ENCODE measurements at places on chromosomes 1 and 21.

DNA sequence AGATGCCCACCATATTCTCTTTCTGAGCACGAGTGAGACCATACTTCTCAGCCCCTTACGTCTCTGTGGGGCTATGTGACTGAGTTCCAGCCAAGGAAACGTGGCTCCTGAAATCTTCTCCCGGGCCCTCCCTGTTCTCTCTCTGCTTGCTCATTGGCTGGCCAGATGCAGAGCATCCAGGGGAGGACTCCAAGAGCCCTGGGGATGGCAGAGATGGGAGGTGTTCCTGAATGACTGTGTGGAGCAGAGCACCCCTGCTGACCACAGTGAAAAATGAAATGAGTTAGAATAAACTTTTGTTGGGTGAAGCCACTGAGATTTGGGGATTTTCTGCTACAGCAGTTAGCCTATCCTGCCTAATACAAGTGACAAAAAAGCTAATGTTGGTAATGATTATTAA, 23.8 kb downstream of the KIAA0040 start:
- no peak for DNase-seq

- DNase-seq, result no peak
These were observed 81.1 kb upstream of the BTG3 start for GRCh38 chr21:17693801-17694200.

- DNase-seq, result no peak
These were observed 94.8 kb upstream of the SGIP1 start for GRCh38 chr1:66439031-66439740.

DNA sequence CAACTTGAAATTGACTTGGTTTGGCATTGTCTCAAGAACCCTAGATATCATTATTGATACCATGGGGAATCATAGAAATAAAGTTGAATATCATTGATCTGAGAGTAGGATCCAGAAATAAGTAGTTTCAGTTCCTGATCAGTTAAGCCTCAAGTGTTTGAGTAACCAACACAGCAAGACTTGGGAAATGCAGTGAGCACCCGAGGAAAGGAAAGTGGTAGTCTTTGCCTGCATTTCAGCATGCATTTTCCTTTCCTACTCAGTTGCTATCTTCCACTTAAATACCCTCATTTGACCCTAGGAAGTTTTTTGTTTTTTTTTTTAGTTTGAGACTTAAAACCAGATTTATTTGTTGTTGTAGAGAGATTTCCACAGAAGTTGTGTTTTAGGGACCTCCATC, 18.9 kb downstream of the CLEC20A start:
- DNase-seq, result no peak

DNA sequence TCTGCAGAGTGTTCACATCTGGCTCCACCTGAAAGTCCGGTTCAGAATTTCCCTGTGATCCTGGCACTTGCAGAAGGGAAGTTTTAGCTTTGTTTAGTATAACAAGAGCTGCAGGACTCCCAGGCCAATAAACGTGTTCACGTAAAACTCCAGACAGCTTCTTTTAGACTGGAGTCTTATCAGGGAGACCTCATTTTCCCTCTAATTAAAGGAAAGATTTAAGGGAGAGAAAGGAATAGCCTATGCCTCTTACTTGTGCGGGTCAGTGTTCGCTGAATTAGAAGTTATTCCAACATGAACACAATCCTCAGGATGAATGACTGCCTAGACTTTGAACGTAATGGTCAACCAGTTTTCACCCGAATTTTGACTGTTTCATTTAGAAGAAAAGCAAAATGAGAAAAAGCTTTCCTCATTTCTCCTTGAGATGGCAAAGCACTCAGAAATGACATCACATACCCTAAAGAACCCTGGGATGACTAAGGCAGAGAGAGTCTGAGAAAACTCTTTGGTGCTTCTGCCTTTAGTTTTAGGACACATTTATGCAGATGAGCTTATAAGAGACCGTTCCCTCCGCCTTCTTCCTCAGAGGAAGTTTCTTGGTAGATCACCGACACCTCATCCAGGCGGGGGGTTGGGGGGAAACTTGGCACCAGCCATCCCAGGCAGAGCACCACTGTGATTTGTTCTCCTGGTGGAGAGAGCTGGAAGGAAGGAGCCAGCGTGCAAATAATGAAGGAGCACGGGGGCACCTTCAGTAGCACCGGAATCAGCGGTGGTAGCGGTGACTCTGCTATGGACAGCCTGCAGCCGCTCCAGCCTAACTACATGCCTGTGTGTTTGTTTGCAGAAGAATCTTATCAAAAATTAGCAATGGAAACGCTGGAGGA, 202.1 kb upstream of the SGIP1 start:
- DNase-seq, result no peak

DNA sequence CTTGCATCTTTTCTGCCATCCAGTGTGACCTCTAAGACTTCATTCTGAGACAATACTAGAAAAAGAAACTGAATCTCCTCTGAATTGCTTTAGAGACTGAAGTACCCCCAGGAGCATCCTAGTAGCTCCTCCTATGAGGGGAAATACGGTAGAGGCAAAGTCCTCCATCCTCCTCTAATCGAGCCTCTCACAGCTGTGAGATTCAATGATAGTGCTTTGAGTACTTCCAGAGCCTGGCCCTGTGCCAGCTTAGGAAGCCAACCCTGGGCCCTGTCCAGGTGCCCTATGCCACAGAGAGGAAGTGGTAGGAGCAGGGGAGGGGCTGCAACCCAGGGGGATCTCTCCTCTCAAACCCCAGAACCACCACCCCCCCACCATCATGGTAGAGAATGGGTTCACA, 10.7 kb downstream of the RORC start:
- DNase-seq, result no peak

DNA sequence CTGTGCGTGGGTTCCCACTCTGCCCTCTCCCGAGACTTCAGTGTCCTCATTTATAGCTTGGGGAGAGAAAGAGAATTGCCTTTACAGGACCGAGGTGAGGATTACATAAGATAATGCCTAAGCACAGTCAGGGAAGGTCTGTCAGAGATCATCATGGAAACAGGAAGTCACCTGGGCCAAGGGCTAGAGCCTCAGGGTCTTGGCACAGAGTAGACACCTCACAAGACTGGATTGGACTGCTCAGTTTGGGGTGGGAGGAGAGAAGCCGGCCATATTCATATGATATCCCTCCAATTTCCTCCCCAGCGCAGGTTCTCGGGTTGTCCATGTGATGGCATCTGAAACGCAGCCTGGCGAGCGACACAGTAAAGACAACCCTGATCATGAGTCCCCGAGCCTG, 3.8 kb downstream of the CNR2 start:
- no peak for DNase-seq

- no peak for DNase-seq
These were observed 3.4 kb upstream of the FALEC start for GRCh38 chr1:150511985-150512660.

DNA sequence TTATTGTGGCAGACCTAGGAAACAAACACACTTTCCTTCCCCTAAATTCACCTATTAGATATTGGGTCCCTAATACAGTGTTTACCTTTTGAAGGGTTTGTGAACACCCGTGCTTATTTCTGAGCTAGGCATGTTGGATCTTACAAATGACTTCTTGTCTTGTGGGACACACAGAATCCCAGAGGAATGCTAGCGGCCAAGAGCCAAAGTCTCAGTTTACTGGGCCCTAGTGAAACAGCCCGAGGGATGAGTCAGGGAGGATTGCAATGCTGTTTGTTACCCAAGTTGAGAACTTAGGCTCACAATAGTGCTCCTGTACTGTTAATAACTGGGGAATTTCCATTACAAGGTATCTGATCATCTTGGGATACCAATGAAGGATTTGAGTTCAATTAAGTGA, 100.1 kb upstream of the AKT3 start:
- DNase-seq, result no peak

- no peak for DNase-seq
These were observed 29.7 kb downstream of the SSBP3 start for GRCh38 chr1:54376430-54377039.

GRCh38 chr1:21674957-21675356, 5.8 kb upstream of the RAP1GAP start:
- DNase-seq, result no peak

GRCh38 chr1:31400393-31400792, 12.6 kb upstream of the SERINC2 start:
- no peak for DNase-seq

DNA sequence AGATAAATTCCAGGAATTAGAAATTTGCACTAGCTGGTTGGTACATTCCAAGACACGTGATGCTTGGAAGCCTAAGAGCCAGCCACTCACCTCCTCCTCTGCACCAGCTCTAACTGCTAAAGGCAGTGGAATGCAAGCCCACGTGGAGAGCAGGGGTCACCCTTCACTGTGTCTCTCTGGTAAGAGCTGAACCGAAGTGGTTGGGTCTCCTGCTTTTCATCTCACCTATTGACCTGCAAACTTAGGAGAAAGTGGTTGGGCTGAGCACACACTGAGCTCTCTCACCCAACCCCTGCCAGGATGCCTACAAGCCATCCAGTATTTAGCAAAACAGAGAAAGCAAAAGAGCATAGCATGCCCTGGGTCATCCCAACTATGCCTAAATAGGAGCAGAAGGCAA, 19.3 kb downstream of the HAO2 start:
- no peak for DNase-seq

- no peak for DNase-seq
These were observed 62.1 kb downstream of the DOP1B start for GRCh38 chr21:36218691-36219090.

- DNase-seq, result no peak
These were observed 7.8 kb upstream of the LRRC47 start for GRCh38 chr1:3803905-3804626.

DNA sequence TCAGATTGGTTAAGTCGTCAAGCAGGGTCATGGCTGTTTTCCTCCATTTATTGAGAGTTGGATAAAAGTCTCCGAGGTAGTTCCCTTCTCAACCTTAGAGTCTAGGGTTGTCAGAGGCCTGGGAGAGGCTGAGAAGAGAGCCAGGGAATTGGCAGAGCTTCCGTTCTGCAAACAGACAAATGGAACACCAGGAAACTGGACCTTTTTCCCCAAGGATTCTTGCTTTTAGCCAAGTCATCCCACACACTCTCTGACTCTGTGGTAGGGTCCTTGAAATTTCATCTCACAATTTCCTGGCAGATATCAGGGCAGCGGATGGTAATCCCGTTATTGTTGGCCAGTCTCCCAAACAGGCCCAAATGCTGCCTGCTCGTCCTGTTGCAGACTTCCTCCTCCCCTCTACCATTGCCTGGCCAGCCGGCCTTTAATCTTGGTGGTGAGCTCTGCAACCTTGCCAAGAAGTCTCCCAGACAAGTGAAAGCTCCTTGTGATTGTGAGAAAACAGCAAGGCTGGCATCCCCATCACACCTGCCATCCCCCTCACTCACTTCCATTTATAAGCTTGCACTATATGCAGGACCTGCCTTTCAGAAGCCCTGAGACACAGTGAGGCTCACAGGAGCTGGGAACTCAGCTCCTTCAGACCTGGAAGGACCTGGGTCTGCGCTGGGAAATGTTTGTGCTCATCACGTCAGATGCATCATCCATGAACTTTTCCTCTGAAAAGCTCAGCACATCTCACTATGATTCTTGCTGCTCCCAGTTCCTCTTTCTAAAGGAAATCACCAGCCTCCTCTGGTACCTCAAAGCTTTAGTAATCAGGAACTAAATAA, 13.7 kb upstream of the SRP9 start:
- DNase-seq, result no peak

- no peak for DNase-seq
These were observed 132.7 kb upstream of the SGIP1 start for GRCh38 chr1:66401244-66401643.

DNA sequence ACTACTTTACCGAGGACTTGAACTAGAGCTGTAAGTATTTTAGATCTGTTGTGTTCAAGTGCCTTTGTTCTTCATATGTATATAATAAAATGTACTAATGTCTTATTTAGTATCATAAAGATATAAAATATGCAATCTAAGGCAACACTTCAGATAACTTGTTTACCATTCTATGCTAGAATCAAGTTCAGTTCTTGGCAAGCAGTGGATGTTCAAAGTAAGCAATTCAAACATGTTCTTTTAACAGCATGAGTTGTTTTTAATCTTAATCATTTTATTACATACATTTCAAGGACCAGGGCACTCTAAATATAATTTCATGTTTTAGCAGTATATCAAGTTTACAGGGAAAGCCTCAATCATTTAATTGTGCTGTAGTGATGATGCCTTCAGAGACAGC, 47.0 kb downstream of the ZC3H11B start:
- DNase-seq, result no peak

DNA sequence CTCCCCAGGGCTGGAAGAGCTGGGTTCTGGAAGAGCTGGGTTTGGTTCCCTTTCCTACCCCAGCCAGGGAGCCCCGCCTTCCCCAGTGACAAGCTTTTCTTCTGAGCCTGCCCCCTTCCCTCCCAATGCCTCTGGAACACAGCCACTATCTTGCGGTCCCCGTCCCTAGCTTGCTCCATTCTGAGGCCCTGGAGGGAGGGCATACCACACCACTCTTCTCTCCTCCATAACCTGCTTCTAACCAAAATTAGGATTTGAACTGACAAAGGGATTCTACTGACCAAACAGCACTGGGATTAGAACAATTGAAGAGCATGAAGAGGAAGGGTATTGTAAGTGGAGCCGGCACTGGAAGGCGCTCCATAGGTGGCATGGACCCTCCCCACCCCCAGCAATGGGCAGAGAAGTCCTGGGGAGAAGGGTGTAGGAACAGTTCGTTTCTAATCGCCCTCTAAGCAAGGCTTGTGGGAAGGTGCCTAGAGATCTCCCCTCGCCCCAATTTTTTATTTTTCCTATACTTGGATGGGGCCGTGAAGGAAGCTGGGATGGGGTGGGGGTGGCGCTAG, 690 bp downstream of the C1orf216 start:
- DNase-seq, result no peak
